ENCODE measurements at places on chromosomes 1 and 21. TPM values are rescaled to one million over a fixed set of nuclear protein-coding genes. Genes with fewer than 3 reads are reported as not detected.

The TRIM67 gene
- not detected for total RNA-seq

The RNASEL gene
- 3.5 TPM for total RNA-seq

The FCAMR gene
- not detected for total RNA-seq

The IGSF21 gene
- not detected for total RNA-seq

The TRIM46 gene
- total RNA-seq = 5.0 TPM

The CDK18 gene
- total RNA-seq = 23.2 TPM

The ASCL5 gene
- not detected for total RNA-seq

The RAP1GAP gene
- 0.17 TPM for total RNA-seq

The KRTAP19-3 gene
- not detected for total RNA-seq

The ARHGEF16 gene
- total RNA-seq = 6.7 TPM

The IL19 gene
- not detected for total RNA-seq

The FMO2 gene
- 0.17 TPM for total RNA-seq

The PTPN7 gene
- total RNA-seq = not detected

The PFKFB2 gene
- 34.4 TPM for total RNA-seq

The RABGAP1L gene
- total RNA-seq = 32.2 TPM

The NEXN gene
- total RNA-seq = 8.2 TPM

The PRAMEF4 gene
- not detected for total RNA-seq

The OR2L5 gene
- total RNA-seq = 0.50 TPM

The BATF3 gene
- not detected for total RNA-seq

The BEND5 gene
- total RNA-seq = 0.51 TPM

The ABCG1 gene
- total RNA-seq = 6.3 TPM

The HSPB7 gene
- total RNA-seq = not detected

The CYP4A11 gene
- not detected for total RNA-seq

The OR6N1 gene
- total RNA-seq = not detected

The SLC6A9 gene
- total RNA-seq = 68.9 TPM

The C1orf105 gene
- total RNA-seq = not detected

The CRYBG2 gene
- 2.2 TPM for total RNA-seq

The TMPRSS3 gene
- total RNA-seq = not detected

The LCE2A gene
- not detected for total RNA-seq

The CCDC28B gene
- 4.1 TPM for total RNA-seq

The TESK2 gene
- total RNA-seq = 3.0 TPM

The OR4F16 gene
- total RNA-seq = not detected

The KPRP gene
- not detected for total RNA-seq

The IGSF9 gene
- total RNA-seq = 1.2 TPM

The CD52 gene
- total RNA-seq = not detected

The ANKRD34A gene
- total RNA-seq = 1.3 TPM

The PTPN22 gene
- 0.32 TPM for total RNA-seq

The LRRC71 gene
- not detected for total RNA-seq

The TEX38 gene
- not detected for total RNA-seq

The BNIPL gene
- 0.88 TPM for total RNA-seq

The PDC gene
- total RNA-seq = not detected

The MMP23B gene
- total RNA-seq = 2.3 TPM

The HSD3B1 gene
- not detected for total RNA-seq

The OR2T29 gene
- total RNA-seq = not detected

The PRDM2 gene
- 29.7 TPM for total RNA-seq

The AIM2 gene
- 0.17 TPM for total RNA-seq

The GBP1 gene
- 31.5 TPM for total RNA-seq

The VWA5B1 gene
- not detected for total RNA-seq

The F5 gene
- total RNA-seq = not detected

The KLF17 gene
- total RNA-seq = 0.17 TPM

The UBL4B gene
- total RNA-seq = not detected

The SPRR4 gene
- total RNA-seq = not detected

The LCE6A gene
- total RNA-seq = not detected

The AVPR1B gene
- not detected for total RNA-seq

The LCE3E gene
- total RNA-seq = not detected
